ENCODE measurements at places on chromosomes 3 and 15. TPM values are rescaled to one million over a fixed set of nuclear protein-coding genes. Genes with fewer than 3 reads are reported as not detected.

DNA sequence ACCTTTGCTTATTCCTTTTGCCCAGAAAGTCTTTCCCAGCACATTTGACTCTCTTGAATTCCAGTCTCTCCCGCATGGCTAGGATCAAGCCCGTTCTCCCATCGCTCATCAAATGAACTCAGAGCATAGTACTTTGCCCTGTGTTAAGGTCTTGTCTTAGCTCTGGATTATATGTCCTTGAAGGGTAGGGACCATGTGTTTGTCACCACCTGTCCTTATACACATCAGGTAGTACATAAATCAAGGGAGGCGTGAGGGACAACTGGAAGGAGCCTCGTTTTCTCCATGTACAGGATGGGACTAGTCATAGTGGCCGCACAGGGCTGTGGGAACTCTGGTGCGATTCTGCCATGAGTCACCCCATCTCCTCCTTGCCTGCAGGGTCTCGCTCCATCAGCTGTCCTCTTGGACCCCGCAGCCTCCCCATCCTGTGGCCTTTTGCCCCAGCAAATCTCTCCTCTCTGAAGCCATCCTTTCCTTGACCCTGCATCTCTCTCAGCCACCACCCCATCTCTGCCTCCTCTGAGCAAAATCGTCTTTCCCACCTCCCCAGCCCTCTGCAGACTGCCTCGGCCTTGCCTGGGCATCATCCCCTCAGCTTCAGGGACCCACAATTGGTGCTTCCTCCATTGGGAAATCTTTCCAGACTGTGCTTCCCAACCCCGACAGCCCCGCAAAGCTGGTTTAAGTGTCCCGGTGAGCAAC is 33.4 kb upstream of the RAB6B start:
- no peak for DNase-seq

- DNase-seq = no peak
These were observed 230.0 kb downstream of the KBTBD8 start for GRCh38 chr3:67228136-67228535.

The PLA2G4E gene
- not detected for total RNA-seq

GRCh38 chr3:12444582-12445471 is 39.5 kb upstream of the TSEN2 start:
- DNase-seq = no peak

GRCh38 chr3:82610236-82610635 is 848.8 kb upstream of the GBE1 start:
- DNase-seq = no peak

DNA sequence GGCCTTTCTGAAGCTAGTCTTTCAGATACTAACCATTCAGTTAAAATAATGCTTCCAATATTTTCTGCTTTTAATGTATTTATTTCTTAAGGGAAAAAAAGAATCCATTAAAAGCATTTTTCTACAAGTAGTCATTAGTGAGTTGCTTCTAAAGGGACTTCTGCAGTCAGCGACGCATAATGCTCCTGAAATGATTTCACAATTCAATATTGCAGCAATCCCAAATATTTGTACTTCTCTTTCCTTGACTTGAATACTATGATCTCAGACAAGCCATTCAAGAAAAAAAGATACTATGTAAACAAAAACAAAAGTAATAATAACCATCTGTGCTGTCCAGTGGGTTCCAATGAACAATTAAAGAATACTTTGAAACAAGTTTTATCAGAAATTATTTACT is 681.0 kb downstream of the DIPK2A start:
- no peak for DNase-seq

DNA sequence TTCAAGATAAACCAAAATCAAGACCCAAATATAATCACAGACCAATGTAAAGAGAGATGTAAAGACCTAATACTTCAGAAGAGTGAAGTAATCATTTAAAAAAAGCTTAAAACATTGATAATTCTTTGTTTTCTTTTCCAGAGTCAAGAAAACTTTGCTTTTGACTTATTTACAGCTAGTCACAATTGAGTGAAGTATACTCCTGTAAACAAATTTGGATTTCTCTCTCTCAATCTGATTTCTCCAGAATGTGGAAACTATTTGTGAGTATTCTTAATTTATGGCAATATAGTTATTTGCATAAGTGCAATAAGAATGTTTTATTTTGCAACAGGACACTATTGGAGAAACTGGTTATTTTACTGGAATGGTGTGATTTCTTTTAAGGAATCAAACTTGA is 43.7 kb upstream of the ZBTB20 start:
- DNase-seq = no peak

GRCh38 chr3:123616593-123616992 is 31.7 kb upstream of the HACD2 start:
- DNase-seq = no peak

GRCh38 chr3:108677811-108678210 is 79.4 kb downstream of the RETNLB start:
- no peak for DNase-seq

DNA sequence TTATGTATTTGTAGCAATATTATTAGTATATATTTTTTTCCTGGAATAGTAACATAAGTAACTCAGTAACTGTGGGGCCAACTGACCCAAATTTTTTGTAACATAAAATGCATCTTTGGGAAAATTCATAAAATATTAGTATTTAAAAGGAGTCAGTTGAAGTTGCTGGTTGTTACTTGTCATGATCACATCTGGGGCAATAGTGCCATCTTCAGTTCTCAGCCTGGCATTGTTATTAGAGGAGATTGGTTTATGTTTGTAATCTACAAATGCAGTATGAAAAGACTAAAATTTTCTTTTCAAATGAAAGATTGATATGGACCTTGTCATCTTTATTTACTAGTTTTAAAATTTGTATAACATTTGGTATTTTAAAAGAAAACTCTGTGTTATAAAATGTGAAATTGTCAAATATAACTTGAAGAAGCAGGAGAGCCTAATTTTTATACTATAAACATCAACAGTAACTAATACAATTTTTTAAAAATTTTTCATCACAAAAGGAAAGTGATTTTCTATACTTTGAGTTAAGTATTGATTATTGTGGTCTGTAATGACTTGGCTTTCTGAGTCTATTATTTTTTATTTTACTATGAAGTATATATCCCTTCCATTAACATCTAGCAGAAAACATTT is 38.8 kb upstream of the MLF1 start:
- no peak for DNase-seq

The RFC4 gene
- total RNA-seq = 12.0 TPM

DNA sequence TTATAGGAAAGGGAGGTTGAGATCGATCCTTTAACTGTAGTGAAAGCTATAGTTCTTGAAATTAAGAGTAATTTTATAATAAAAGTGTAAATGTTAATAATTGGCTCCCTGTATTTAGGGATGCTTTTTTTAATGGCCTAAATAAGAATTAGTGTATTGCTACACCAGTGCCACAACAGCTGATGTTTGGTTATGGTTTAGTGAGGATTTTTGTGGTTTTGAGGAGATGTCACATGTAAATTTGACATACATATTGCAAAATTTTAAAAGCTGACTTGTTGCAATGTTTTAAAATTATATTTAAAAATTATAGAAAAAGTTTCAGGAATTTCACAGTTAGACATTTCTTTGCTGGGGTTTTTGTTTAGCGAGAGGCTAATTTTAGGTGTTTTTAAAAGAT is 3.9 kb downstream of the TSC22D2 start:
- DNase-seq = no peak

DNA sequence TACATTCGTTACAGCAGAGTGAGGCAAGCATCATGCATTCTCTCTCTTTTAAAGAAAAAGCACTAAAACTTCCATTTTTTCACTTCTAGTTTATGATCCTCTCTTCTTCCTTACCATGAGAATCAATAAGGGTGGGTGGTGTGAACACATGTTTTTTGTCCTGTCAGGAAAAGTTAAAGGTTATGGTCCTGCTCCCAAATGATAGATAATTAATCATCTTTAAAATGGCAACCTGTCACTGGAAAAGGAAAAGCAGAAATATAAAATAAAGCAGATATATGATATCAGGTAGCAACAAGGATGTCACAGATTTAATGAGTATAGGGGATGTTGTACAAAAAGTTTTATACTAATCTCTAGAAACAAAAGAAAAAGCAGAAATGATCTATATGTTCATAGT is 56.4 kb upstream of the PHLDB2 start:
- DNase-seq = no peak

DNA sequence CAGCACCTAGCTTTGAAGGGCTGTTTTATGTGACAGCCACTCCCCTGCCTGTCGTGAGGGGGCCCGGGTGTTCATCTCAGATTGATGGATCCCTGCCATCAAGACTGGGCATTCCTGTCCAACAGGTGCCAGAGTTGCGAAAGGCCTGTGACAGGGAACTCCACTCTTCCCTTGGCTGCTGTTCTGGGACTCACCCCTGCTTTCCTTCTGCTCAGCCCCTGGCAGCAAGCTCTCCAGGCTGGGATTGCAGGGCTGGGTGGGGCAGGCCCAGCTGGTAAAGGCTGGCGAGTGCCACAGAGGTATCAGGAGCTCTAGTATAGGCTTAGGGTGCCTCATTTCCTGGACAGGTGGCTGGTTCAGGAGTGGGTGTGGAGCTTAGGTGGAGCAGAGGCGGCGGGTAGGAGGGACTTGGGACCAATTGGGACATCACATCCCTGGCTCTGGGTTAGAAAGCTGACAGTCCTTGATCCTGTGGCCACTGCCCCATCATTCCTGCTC is at the start of gene PLA2G4B:
Gene PLA2G4B (plus strand): TSS at position 448 of the 498 bp plus-strand sequence. CDS start 67 bp downstream, outside the sequence.
- DNase-seq = no peak

The FES gene
- total RNA-seq = 29.2 TPM

DNA sequence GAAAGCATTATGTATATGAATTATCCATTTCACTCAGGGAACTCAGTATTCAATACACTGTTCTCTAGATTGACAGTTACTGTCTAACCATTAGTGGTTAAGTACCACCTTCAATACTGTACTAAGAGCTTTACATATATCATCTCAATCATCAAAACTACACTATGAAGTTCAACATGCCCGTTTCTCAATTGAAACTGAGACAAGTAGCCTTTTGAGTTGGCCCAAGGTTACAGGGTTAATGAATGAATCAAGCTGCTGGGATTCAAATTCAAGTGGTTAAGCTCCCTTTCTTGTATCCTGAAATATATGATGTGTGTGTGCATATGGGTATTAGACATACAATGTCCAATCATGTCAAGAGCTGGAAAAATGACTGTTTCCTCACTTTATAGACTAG is 5.8 kb downstream of the TASOR start:
- no peak for DNase-seq

The CADPS gene
- 30.7 TPM for total RNA-seq

The MAP3K13 gene
- total RNA-seq = 12.5 TPM

DNA sequence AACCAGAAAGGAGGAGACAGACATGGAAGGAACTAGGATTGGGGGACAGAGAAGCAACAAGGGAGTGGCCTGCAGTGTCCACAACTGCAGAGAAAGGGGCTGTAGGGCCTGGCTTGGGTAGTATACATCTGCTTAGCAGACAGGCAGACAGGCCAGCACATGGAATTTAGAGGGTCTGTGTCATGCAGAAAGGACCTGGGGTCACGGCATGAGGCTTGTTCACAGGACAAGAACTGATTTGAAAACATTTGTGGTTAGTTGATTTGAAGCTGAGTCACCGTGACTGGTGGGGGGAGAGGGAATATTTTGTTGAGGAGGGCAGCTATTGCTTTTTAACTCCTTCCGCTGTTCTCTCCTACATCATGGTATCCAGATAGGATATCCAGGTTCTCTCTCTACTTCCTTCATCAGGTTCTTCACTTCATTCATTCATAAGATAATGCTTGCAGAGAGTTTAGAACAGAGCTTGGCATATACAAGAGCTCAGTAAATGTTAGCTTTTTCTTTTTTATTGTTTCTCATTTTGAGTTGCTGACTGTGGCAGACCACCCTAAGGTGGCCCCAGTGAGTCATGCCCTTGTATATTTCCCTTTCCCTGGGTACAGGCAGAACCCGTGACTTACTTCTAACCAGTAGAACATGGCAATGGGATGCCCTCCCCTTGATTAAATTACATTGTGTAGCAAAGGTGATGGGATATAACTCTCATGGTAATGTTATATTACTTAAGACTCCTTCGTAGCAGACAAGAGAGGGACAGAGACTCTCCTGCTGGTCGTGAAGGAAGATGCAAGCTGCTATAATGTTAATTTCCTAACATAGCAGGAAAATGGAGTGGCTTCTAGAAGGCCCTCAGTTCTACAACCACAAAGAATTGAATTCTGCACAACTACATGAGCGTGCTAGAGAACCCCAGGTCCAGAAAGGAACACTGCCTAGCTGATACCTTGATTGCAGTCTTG is 95.0 kb upstream of the NMNAT3 start:
- no peak for DNase-seq
